ENCODE measurements at places on chromosomes 12 and 14.

DNA sequence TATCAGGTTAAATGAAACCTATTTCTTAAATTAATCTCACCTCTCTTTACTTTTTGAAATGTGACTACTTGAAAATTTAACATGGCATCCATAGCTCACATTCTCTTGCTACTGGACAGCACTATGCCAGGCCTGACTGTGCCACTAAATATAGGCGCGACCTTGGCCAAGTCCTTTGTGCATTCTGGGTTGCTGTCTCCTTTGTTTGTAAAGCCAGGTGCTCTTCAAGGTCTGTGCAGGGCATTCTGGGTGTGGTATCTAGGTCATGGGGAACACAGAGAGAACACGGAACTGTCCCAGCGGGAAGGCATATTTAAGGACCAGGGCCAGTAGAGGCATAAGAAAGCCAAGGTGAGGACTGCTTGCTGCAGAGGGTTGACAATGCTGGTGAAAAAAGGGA, 121.2 kb downstream of the ZNF664 start:
- no peak for DNase-seq

GRCh38 chr12:93427779-93428564, 13.8 kb downstream of the UBE2N start:
- no peak for DNase-seq

DNA sequence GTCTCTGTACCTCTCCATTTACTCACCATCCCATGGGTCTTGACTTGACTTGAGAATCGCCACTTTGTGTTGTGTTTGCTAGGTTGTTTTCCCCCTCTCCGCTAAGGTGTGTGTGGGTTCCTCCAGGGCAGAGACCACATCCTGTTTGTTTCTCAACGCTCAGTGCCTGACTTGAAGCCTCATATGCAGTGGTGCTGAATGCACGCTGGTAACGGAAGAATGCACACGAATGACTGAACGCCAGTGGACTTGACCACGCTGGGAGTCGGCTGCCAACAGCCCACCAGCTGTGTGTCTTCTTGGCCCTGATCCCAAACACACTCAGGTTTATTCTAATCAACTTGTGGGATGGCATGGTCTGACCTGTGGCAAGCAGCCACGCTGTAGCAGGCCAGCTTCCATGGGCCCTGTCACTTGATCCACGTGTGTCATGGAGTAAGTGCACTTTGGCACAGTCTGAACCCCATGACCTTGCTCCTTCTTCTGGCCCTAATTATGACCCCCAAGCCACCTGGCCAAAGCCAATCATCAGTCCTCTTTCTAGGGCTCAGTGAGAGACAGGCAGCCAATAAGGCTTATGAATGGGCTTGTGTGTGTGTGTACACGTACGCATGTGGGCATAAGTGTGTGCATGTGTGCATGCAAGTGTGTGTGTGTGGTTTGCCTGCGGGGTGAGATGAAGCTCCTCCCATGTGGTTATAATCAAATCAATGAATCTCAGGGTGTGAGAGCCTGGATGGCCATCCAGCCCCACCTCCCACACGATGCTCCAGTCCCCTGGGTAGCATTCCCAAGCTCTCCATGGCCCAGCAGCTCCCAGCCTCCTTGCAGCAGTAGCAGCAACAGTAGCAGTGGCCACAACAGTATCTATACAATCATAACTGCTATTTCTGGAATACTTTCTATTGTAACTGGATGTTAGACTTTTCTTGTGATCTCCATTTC, 6.4 kb upstream of the TC2N start:
- DNase-seq: no peak

- DNase-seq: no peak
Observed at GRCh38 chr12:25263594-25263993, 12.9 kb upstream of the KRAS start.

DNA sequence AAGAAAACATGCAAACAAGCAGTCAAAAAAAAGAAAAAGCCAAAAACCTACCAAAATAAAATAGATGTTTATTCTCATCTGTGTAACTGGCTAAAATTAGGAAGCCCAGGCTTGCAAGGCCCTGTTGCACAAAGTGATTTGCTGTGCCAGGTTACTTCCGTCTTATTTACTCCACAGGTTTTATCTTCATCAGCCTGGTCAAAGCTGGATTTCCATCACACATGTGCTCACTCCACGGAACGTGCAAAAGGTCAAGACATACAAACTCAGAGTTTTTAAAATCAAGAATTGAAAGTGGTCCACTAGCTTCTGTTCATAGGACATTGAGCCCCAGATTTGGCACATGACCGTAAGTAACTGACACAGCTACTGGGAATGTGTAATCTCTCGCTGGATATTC, 14.8 kb downstream of the KCNJ8 start:
- no peak for DNase-seq

DNA sequence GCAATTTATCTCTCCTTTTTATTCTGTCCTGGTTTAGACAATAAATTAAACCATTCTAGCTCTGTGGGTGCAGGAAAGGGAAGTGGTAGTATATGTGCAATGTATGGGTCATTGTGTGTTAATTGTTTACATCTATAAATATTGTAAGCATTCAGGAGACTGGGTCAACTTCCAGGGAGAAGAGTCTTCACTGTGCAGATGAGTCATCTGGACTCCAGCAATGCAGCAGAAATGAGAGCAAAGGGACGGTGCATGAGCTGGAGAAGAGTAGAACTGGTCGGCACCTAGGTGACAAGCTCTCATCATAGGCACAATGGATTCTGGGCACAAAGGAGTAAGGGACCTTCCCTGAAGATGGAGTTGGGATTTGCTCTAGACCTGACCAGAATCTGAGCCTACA, 211.1 kb upstream of the DAAM1 start:
- DNase-seq: no peak

Measured in renal pelvis (tissue), 12 donors.